ENCODE measurements at places on chromosomes 6 and 20.
A peak's percentile ranks its signal among the peaks of the same experiment; 100 is the strongest.

- DNase-seq = no peak
These were observed 59.3 kb upstream of the AKAP12 start for GRCh38 chr6:151180330-151181048.

DNA sequence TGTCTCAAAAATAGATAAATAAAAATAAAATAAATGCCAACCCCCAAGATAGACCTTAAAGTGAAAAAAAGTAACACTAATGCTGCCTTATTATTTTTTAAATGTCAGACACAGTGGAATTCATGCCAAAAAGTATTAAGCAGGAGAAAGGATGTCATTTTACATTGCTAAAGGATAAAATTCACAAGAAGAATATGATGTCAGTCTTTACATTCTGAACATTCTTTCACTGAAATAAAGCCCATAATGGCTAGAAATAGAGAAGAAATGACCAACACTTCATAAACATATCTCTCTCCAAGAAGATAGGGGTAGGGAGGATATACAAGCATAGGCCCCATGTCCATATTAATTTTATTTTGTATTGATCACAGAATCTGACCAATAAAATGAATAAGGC, 47.4 kb downstream of the SLC23A2 start:
- DNase-seq = no peak

DNA sequence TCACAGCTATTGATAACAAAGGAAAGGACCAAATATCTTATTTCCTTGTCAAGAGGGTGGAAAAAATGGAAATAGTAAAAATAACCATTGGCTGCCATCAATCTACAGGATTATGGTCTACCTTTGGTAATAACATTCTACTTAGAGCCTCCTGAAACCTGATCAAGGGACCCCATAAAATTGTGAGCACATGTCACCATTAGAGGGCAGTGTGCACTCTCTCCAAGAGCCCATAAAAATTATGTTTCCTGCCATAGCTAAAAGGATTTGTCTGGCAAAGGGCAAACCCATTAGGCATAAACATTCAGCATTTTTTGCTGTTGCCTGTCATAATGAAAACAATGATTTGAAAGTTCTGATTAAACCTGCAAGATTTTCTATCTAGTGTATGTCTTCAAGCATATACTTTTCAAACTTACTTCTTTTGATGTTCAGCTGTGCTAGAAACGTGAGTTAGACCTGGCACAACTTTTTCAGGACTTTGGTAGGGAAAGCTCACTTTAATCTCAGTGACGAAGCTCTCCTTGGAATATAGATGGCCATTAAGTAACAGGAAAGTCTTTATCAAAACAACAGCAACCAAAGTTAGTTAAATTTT, 120.7 kb upstream of the ZFP64 start:
- DNase-seq = peak; percentile 46

- DNase-seq = no peak
These were observed 8.4 kb upstream of the RNF182 start for GRCh38 chr6:13916230-13916944.

GRCh38 chr6:111231090-111231459, 143.8 kb downstream of the SLC16A10 start:
- DNase-seq = no peak

DNA sequence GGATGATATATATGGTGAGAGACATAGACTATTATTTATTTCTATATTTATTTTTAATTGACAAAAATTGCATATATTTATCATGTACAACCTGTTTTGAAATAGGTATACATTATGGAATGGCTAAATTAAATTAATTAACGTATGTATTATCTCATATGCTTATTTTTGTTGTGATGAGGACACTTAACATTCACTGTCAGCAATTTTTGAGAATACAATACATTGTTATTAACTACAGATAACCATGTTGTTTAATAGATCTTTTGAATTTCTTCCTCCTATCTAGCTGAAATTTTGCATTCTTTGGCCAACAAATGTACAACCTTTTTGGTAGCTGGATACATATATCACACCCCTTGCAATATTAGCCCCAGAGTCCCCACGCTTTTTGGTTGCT, 110.7 kb upstream of the CITED2 start:
- no peak for DNase-seq

DNA sequence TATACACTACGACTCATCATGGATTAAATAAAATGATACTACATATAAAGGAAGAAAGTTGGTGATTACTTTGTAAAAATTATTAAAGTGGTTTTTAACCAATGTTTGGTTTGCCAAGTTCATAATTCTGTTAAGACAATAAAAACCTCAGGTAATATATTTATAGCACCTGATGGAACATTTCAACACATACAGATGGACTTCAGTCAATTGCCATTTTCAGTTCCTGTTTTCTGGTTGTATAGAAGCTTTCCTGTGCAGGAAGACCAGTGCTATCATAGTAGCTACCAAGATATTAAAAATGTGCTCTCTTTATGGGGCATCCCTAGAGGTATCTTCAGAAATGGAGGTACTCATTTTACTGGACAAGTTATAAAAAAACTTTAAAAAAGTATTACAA, 1686.4 kb downstream of the GRIK2 start:
- DNase-seq = no peak

DNA sequence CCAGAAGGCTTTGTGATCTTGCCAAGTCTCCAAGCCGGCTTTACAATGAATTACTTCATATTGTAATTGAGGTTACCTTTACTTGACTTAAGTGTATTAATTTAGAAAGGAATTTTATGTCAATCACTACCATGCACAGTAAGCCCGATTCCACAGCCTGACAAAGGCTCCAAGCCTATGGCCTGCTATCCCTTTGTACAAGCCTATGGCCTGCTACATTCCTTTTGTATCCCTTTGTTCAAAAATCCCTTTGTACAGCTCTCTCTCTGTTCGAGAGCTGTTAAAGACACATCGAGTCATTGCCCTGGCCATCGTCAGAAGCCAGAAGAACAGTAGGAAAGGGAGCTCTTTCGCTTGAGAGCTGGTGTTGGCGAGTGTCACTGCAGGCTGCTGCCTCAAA, 2.7 kb upstream of the EDN3 start:
- no peak for DNase-seq

- no peak for DNase-seq
These were observed 62.0 kb upstream of the TENT5A start for GRCh38 chr6:81814370-81815076.

DNA sequence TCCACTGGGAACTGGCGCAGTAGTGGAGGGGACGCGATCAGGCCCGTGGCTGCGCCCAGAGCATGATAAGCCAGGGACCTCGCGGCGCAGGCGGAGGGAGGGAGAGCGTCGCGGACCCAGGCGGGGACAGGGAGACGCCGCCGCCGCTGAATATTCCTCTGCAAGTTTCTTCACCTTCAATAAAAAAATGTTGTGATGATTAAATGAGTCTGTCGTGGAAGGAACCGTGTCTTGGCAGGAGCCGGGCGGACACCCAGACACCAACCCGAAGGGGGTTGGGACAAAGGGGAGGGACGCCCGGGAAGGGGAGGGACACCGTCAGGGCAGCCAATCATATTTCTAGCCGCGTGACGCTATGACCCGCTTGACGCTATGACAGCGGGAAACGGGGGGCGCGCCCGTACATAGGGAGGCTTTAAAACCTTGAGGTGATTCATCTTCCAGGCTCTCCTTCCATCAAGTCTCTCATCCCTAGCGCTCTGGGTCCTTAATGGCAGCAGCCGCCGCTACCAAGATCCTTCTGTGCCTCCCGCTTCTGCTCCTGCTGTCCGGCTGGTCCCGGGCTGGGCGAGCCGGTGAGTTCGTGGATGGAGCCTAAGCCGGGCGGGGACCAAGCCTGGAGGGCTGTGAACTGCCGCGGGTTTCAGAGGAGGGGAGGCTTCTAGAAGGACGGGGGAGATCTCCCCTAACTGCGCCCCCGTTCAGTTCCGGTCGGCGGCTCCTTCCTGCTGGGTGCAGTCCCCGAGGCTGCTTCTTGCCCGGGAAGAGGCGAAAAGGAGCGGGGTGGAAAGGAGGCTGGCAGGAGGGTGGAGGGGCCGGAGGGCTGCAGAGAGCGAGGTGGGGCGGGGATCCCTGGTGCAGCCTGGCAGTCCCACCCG, at the start of gene ULBP2:
Gene ULBP2, plus strand, starts transcription at position 432 of the 878 bp plus-strand sequence. Its CDS starts 59 bp downstream, at position 491.
- DNase-seq = peak; percentile 93

GRCh38 chr6:152983637-152984512, 1.0 kb upstream of the FBXO5 start:
- DNase-seq = peak; percentile 89

DNA sequence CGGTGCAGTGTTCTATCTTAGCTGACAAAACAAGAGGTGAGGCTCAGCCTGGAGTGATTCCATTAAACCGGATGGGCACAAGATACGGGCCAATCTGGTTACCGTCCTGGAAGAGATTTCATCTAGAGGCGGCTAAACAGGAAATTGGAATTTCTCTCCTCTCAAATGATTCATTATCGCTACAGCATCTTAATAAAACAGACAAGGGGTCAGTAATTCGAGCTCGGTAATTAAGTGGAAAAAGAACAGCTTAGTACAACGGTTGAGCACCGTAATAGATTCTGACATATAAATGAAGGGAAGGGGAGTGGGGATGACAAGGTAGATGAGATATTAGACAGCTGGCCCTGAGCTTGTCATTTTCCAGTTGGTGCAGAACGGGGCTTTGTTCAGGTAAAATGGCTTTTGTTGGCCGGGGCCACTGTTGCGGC, 137.2 kb downstream of the EDN3 start:
- peak; percentile 27 for DNase-seq
